ENCODE measurements at places on chromosomes 6 and 20.

DNA sequence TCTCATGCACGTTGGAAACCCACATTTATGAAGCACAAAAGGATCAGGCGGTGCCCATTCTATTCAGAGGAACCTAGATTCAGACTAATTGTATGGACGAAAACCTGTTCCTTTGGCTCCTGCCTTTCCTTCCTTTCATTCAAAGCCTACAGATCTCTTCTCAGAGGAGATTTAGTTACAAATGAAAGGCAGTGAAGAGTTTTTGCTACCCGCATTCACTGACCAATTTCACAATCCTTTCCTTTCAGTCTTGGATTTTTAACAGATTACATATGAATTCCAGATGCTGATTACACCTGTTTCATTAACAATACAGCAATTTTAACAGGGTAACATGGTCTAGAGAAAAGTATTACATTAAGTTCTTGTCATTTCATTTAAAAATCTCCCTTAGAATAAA is 32.0 kb downstream of the TMEM242 start:
- no peak for DNase-seq

GRCh38 chr6:111809264-111809663 is 64.0 kb downstream of the FYN start:
- no peak for DNase-seq

DNA sequence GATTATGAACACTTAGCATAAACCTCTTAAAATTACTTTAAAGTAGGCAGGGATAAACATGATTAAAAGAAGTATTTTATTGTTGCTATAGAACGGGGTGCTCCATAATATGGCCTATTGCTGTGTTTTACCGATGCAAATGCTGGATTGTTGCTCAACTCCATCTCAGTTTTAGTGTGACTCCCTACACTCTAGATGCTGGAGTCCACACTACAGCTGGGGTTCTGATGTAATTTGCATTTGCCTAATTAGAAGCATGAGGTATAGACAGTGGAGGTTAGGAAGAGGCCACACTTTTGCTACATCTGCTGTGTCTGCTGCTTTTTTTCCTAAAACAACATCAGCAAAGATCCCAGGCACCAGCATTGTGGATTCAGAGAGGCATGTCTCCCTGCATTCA is 6.7 kb upstream of the HMGN3 start:
- DNase-seq, result no peak

DNA sequence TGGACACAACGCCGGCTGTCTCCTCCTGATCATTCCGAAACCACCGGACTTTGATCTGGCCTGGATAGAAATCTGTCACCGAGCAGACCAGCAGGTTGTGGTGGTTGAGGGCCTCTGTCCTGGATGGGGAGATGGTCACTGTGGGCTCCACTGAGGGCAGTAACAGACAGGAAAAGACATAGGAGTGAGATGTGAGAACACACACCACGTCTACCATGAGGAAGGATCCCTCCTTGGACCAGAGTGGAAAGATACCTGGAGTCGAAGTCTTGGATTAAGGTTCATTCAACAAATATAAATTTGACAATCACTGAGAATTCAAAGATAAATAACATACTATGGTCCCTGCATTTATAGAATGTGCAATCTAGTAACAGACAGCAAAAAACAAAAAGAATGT is 4.4 kb downstream of the HLA-DQB1 start:
- no peak for DNase-seq

DNA sequence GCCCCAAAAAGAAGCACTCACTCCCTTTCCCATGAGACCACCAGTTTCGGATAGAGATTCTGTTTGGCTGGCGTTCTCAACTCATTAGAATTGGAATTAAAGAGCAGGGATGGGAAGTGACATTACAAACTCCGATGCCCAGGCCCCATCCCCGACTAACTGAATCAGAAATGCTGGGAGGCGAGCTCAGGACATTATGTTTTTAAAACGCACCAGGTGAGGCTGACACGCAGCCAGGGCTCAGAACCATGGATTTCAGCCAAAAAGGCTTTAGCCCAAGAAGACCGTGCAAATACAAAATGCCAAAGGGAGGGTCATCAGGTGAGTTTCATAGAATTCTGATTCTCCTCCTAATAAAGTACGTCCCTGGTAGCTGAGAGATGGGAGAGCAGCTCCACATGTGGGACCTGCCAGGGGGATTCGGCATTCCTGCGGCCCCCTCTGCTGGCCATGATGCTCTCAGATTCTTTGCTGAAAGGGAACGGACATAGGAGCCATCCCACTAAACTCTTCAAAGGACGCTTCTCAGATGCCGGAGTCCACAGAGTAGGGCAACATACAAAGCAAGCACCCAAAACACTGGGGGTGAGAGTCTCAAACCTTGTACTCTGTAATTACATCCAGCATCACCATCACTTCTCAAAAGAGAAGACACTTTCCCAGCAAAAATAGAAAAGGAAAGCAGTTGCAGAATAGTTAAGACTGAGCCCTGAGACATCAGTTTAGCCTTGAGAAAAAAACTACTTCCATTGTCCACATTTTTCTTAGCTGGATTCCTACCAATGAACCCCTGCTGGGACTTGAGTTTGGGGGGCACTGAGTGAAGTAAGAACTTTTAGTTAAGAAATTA is 205.2 kb downstream of the BMP7 start:
- peak; percentile 79 for DNase-seq

DNA sequence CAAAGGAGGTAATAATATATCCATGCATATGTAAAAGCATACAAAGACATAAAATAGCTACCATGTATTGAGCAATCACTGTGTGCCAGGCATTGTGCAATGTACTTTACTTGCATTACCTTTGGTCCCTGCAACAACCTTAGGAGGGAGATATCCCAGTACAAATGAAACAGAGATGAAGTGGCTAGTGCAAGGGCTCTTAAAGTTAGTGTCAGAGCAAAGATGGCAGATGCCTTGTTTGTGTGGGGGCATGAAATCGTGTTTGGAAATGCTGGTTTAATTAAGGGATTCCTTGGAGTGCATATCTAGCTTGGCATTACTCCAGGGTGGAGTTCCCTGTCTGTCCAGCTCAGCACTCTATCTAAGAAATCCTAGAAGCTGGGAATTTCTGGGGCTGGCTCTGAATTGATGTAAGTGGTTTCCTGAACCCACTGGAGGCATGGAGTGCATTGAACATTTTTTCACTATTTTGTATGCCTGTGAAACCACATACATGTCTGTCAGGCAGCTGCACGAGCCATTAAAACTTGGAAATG is 9.8 kb downstream of the PAQR8 start:
- DNase-seq, result no peak

DNA sequence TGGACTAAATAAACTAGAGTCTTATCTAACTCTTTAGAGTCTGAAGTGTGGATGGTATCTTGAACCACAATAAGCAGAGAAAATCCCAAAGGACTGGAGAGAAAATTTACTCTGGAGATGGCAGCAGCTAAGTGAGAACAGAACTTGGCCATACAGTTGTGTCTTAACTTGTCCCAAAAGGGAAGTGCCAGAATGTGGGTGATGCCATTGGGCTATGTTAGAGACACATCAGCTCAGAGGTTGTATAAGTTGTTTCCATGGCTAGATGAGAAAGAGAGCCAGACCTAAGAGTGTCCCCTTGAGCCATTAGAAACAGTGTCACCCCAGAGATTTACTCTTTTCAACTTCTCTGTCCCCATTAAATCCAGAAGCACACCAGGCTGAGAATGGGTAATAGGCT is 36.2 kb downstream of the FOXO3 start:
- no peak for DNase-seq

GRCh38 chr6:100664274-100665040 is 199.7 kb upstream of the SIM1 start:
- no peak for DNase-seq

- no peak for DNase-seq
Observed at GRCh38 chr6:90158936-90159335, 137.7 kb downstream of the BACH2 start.

DNA sequence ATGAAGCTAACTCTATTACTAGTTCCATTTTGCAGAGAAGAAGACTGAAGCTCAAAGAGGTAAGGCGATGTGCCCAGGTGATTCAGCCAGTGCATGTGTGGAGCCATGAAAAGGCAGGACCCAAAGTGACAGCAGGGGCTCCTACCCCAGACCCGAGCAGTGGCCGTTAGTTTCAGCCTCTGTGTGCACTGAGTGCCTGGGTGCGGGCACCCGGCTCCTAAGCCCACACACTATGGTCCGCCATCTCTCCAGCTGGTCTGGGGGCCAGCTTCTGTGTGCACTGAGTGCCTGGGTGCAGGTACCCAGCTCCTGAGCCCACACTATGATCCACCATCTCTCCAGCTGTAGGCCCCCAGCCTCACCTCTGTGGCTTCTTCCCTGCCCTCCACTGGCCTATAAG is 123.5 kb upstream of the CST7 start:
- DNase-seq, result no peak

DNA sequence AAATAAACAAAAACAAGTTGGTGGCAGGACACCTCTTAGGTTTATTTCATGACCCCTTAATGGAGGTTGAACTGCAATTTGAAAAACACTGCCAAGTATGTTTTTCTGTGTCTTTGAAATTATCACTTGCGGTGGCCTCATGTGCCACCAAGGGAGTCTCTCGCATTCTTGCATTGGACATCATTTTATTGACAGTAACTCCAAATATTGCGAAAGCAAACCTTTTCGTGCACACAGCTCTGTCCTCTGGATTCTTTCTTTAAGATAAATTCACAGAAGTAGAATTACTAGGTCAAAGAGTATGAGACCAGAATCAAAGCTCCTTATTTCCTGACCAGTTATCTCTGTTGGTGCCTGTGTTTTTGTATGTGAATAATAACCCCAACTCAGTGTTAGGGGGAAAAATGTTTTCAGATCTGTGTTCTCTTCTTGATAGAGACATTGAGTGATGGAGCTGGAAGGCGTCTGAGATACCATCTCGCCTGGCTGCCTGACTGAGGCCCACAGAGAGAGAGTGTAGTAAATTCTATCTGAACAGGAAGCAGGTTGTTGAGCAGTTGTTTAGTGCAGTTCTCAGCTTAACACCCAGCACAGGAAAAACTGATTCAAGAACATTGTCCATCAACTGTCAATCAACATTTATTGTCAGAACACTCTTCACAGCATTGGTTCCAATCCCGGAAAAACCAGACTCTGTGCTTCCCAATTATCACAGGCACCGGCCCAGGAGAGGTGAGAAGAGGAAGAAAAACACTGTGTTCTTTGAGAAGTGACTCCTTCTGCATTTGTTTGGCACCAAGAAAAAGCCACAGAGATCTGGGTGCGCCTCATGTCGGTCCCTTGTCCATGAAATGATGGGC is 2.2 kb upstream of the CCDC167 start:
- no peak for DNase-seq

DNA sequence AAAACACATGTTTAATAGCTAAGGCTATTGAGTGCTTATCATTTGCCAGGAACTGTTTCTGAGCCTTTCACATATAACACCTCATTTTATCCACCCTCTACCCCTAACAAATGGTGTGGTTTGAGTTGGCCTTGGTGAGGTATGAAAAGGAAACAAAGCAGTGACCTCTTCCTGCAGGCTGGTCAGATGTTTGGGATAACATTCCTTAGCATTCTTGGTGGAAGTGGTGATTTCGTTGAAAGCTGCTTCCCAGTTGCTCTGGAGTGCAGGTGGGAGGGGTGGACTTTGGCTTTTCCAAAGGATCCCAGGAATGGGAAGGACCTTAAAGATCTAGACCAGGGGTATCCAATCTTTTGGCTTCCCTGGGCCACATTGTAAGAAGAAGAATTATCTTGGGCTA is 41.3 kb downstream of the CARMIL1 start:
- no peak for DNase-seq

DNA sequence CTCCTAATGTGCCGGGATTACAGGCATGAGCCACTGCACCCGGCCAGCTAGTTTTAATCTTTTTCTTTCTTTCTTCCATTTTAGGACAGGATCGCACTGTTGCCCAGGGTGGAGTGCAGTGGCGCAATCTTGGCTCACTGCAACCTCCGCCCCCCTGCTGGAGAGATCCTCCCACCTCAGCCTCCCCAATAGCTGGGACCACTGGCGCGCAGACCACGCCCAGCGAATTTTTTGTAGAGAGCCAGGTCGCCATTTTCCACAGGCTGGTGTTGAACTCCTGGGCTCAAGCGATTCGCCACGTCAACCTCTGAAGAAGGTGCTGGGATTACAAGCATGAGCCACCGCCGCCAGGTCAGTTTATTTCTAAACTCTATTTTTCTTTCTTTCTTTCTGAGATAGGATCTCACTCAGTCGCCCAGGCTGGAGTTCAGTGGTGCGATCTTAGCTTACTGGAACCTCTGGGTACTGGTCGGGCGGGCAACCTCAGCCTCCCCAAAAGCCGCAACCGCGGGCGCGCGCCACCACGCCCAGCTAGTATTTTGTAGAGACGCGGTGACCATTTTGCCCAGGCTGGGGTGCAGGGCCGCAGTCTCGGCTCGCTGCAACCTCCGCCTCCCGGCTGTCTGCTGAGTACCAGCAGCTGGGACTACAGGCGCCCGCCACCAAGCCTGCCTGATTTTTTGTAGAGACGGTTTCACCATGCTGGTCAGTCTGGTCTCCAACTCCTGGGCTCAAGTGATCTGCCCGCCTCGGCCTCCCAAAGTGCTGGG is 20.0 kb upstream of the LIN28B start:
- no peak for DNase-seq

- no peak for DNase-seq
Observed at GRCh38 chr6:31614075-31614619, 887 bp upstream of the AIF1 start.

- no peak for DNase-seq
Observed at GRCh38 chr6:125170376-125170775, 16.8 kb downstream of the TPD52L1 start.

DNA sequence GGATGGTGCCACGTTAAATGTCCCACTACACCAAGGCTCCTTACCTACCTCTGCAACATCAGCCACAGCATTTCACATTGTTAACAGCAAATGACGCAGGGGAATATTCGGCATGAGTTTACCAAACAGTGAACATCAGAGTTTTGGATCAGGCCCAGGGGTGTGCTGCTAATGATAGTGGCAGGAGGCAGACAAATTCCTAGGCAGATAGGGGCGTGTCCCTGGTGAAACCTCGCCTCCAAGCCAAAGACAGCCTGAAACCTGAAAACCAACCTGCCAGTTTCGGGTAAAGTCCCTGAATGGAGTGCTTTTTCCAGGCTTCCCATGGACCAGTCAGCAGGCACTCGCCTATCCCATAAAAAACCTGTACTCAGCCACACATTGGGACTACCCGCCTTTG is 133.6 kb downstream of the SH3BGRL2 start:
- DNase-seq, result no peak

GRCh38 chr20:11890331-11891076 is 27.2 kb upstream of the BTBD3 start:
- DNase-seq, result peak; percentile 90

DNA sequence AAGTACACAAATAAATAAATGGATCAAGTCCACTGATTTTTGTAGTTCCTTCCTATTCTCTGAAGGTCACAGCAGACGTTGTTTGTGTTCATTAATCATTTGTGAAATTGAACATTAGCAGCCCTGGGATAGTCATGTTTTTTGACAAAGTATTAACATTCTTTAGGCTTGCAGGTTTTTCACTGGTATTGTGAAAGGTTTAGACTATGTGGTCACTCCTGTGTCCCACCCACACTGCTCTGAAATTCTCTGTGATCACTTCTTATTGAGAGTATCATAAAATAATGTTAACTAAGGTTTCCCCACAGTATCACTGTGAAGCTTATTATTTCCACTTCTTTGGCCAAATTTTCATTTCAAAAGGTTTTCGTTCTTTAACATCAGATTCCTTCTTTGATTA is 3.5 kb downstream of the FAM83B start:
- no peak for DNase-seq

GRCh38 chr6:33843131-33844121 is 39.6 kb upstream of the MLN start:
- peak; percentile 51 for DNase-seq
